ENCODE measurements at places on chromosomes 6 and 20.

GRCh38 chr6:24504287-24504648 is 9.5 kb downstream of the ALDH5A1 start:
- DNase-seq: no peak

DNA sequence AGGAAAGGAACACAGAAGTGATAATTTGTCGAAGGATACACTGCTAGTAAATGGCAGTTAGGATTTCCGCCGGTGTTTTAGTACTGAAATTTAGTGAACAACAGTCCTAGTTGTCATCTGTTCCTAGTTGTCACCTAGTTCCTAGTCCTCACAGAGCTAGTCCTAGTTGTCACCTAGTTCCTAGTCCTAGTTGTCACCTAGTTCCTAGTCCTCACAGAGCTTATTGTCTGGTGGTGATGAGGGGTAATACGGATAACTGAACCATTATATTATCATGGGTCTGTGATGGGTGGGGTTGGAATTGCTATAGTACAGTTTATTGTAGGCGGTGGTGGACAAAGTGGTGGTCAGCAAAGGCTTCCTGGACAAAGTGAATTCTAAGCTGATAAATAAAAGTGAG is 1.8 kb downstream of the SNRNP48 start:
- no peak for DNase-seq

- DNase-seq: no peak
Observed at GRCh38 chr6:52548353-52548713, 28.5 kb downstream of the TRAM2 start.

GRCh38 chr6:116745176-116745575 is 20.3 kb downstream of the FAM162B start:
- DNase-seq: no peak

DNA sequence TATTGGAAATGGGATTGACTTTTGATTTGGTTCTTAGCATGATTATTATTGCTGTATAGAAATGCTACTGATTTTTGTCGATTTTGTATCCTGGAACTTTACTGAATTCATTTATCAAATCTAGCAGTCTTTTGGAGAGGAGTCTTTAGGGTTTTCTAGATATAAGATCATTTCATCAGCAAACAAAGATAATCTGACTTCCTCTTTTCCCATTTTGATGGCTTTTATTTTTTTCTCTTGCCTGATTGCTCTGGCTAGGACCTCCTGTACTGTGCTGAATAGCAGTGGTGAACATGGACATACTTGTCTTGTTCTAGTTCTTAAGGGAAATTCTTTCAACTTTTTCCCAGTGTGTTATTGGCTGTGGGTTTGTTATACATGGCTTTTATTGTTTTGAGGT is 64.6 kb downstream of the ZC2HC1B start:
- DNase-seq: no peak

GRCh38 chr20:14848806-14849205 is 511.4 kb upstream of the FLRT3 start:
- no peak for DNase-seq

DNA sequence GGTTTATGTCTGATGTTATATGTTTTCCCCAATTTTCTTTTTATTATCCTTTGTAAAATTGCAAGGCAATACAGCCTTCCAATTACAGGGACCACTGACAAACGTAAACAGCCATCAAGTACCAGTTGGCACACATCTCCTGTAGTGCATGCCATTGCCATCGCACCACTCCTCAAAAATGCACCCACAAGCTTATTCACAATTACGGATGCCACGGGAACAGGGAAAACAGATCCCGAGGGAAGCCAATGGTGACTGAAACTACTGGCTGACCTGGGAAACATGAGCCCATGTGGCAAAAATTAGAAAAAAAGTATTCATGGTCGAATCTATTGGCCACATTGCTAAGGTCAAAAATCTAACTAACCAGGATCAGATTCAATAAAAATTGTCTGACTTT is 395.2 kb downstream of the PAX1 start:
- no peak for DNase-seq

DNA sequence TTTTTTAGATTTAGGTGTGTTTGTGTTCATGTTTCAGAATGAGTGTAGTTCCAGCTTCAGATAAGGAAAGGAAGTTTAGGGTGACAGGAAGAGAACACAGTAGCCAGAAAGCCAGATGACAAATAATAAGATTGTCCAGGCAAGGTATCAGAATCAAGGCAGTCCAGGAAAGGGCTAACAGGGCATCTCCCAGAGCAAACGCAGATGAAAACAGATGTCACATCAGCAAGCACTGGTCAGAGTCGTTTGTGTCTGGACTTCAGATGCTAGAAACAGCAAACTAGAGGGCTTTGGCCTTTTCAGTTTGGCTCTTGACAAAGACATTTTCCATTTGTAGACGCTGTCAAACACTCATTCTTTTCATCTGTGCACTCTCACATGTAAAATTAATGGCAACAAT is 65.5 kb downstream of the VIP start:
- DNase-seq: no peak

- no peak for DNase-seq
Observed at GRCh38 chr6:142045380-142046278, 87.1 kb upstream of the GJE1 start.

DNA sequence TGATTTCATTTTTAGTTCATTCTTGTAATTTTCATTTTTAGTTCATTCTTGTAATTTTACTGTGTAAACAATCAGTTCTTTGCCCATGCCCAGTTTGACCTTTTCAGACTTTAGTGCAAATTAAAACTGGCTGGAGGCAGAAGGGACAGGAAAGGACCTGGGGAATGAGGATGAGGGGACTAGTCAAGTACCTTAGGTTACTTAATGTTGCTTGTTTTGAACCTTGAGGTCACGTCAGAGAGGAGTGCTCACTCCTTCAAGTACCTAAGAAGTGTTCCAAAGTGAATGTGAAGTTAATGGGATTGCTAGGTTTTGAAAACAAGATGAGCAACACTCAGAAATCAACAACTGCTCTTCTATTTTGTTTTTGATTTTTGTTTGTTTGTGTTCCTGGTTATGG is 82.5 kb downstream of the FOXO3 start:
- no peak for DNase-seq

DNA sequence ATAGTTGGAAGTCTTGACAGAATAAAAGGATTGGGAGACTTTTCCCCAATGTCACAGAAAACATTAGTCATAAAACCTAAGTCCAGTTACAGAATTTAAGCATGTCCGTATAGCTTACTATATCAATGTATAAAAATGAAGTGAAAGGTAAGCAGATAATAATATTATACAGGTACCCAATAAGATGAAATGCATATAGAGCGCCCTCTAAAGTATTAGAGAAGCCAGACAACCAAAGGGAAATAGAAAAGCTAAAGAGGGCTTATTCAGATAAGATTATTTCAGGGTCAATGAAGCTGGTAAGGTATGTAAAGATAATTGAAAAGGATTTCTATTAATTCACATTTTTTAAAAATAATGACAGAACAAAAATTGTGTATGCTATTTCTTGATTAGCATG is 947.7 kb upstream of the MAP3K7 start:
- DNase-seq: no peak

GRCh38 chr6:134676307-134677281 is 273.3 kb downstream of the ALDH8A1 start:
- peak; percentile 29 for DNase-seq

DNA sequence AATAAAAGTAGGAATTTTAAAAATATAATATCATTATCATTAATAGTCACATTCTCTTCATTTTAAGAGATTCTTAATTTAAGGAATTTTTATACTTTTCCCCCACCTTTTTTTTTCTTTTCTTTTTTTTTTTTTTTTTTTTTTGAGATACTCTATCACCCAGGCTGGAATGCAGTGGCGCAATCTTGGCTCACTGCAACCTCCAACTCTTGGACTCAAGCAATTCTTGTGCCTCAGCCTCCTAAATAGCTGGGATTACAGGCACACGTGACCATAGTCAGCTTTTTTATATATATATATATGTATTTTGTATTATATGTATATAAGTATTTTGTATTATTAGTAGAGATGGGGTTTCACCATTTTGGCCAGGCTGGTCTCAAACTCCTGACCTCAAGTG is 457.7 kb downstream of the CDKAL1 start:
- no peak for DNase-seq

DNA sequence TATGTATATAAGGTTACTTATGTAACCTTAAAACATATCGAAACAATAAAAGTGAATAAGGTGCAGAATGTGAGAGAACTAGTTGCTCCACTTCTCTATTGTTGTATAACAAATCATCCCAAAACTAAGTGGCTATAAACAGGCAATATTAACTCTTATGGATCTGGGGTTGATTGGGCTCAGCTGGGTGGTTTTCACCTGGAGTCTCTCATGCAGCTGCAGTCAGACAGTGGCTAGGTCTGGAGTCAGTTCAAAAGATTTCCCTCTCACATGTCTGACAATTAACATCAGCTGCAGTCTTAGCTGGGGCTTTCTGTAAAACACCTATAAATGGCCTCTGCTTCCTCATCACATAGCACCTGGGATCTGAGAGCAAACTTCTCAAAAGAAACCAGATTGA is 288.4 kb upstream of the SASH1 start:
- no peak for DNase-seq

- DNase-seq: no peak
Observed at GRCh38 chr20:15461938-15462337, 1111.3 kb downstream of the KIF16B start.

DNA sequence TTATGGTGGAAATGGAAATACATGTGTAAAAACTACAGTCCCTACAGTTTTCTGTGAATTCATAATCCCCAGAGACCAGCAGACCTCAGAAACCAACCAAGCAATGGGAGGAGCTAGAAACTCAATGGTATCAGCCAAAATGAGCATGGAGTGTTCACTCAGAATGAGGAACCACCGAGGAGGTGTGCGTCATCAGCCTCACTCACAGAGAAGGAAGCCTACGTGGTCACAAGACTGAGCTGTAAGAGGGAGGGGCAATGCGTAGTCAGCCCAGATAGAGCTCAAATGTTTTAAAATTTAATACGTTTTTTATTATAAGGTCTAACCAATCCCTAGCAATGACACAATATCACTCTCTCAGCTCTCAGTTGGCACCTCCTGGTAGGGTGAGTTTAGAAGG is 17.4 kb downstream of the MYLK4 start:
- DNase-seq: no peak

GRCh38 chr6:166862287-166862977 is 93.9 kb downstream of the RNASET2 start:
- DNase-seq: no peak

GRCh38 chr6:26520237-26520849 is 17.8 kb upstream of the HMGN4 start:
- no peak for DNase-seq

DNA sequence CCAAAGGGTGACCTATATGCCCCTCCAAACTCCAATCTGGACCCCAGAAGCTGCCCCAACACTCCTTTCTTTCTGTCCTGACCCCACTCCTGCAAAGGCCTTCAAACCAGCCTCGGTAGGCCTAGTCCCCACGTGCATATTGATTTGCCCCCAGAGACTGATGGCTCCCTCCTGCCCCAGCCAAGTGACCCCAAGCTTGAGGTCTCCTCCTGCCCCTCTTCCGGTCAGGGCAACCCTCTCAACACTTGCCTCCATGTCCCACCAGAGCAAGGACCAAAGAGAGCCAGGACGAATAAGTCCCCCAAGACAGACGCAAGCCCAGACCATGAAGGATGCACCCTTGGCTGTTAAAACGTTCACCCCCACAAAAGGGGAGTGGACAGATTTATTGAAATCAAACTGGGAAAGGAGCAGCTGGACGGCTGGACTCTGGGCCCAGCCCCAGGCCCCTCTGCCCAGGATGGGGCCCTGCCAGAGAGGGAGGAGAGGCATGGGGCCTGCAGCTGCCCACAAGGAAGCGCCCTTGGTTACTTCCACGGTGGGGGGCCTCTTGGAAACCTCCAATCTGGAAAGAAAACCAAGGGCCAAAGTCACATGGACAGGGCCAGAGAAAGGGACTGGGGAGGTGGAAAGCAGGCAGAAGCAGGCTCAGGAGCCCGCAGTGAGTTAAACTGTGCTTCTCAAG is 2.4 kb upstream of the SPEF1 start:
- DNase-seq: no peak

Data from epithelial cell of prostate (primary cell).